Osteoblast (primary cell): ENCODE measurements at places on chromosomes 11 and 22. TPM values are rescaled to one million over a fixed set of nuclear protein-coding genes. Genes with fewer than 3 reads are reported as not detected.

DNA sequence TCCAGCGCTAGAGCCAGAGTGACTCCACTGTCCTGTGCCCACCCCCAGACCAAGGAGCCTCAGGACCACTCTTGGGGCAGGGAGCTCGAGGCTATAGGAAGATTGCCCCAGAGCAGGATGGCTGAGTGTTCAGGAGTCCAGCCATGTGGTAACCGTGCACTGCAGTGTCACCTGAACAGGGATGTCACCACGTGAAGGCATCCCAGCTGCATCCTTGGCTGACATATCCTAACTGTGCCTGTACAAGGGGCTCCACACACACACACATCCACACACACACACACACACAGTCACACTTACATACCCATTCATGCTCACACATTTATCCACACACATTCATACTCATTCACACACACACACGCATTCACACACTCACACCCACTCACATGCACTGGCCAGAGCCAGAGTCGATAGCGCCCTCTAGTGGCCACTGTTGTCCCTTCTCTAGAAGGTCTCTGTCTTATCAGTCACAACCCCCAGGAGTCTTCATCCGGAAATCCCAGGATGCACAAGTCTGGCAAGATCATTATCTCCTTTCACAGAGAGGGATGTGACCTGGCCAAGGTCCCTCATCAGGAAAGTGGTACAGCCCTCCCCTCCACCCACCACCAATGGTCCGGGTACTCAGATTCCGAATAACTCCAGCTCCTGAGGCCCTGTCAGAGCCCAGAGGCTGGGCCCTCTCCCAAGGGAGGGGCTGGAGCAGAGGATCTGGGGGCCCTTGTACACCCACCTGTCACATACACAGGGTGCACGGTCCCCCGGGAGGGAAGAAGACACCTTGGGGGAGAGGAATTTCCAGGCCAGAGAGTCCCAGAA lies 55.1 kb downstream of the IGLL5 start:
- peak; percentile 89 for DNase-seq
- H3K27ac ChIP-seq: no peak overlapping the region
- H3K36me3 ChIP-seq: no peaks in the 10 kb centered on the region
- H3K27me3 ChIP-seq: no peaks in the 10 kb centered on the region

DNA sequence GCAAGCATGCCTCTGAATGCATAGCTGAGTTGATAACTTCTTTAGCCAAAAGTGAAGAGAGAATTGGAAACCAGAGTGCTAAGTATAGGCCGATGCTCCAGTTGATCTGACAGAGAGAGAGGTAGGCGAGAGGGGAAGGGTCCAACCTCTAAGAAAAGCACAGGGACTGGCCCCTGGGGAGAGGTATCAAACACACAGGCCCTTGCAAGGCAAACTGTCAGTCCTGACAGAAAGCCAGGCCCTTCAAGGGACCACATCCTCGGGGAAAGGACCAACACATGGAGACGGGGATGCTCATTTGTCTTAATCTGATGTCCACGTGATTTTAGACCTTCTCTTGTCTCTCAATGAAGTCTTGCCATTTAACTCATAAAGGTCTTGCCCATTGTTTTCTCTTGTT lies 43.9 kb upstream of the SPATA19 start:
- H3K27ac ChIP-seq: no peak overlapping the region
- H3K27me3 ChIP-seq: no peaks in the 10 kb centered on the region
- DNase-seq: no peak
- no peak overlapping the region for H3K4me3 ChIP-seq
- no peaks in the 10 kb centered on the region for H3K4me1 ChIP-seq
- no peaks in the 10 kb centered on the region for H3K36me3 ChIP-seq

DNA sequence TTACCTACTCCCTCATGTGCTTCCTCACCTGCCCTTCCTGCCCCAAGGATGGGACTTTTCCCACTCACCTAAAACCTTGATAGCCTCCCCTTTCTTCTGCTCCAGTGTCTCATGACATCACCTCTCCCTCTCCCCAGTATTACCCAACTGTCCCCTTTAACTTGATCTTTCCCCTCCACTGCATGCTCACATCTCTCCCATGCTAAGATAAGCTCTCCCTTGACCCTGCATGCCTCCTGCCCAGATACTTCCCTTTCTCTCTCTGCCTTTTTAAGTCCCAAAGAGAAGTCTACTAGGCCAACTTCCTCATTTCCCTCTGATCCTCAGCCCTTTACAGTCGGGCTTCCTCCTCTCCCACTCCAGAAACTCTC lies 14.8 kb downstream of the CD3E start:
- no peak overlapping the region for H3K27ac ChIP-seq
- DNase-seq: no peak
- H3K36me3 ChIP-seq: no peaks in the 10 kb centered on the region
- peaks cover 3% of the 10 kb centered on the region for H3K4me1 ChIP-seq
- peaks cover 3% of the 10 kb centered on the region for H3K27me3 ChIP-seq

GRCh38 chr11:62449451-62449851 lies 30.6 kb downstream of the SCGB1A1 start:
- H3K4me1 ChIP-seq: peaks cover 12% of the 10 kb centered on the region
- H3K27ac ChIP-seq: no peak overlapping the region
- no peaks in the 10 kb centered on the region for H3K36me3 ChIP-seq
- H3K4me3 ChIP-seq: no peak overlapping the region
- no peaks in the 10 kb centered on the region for H3K27me3 ChIP-seq
- peak; percentile 78 for DNase-seq

GRCh38 chr11:116579031-116579653 lies 193.6 kb downstream of the BUD13 start:
- no peak overlapping the region for H3K27ac ChIP-seq
- no peaks in the 10 kb centered on the region for H3K4me1 ChIP-seq
- H3K27me3 ChIP-seq: peaks cover 34% of the 10 kb centered on the region
- H3K4me3 ChIP-seq: no peak overlapping the region

GRCh38 chr11:95570845-95571244 lies 218.7 kb downstream of the FAM76B start:
- no peaks in the 10 kb centered on the region for H3K36me3 ChIP-seq
- peaks cover 24% of the 10 kb centered on the region for H3K4me1 ChIP-seq
- H3K27me3 ChIP-seq: no peaks in the 10 kb centered on the region
- H3K27ac ChIP-seq: no peak overlapping the region
- no peak overlapping the region for H3K4me3 ChIP-seq
- DNase-seq: no peak

DNA sequence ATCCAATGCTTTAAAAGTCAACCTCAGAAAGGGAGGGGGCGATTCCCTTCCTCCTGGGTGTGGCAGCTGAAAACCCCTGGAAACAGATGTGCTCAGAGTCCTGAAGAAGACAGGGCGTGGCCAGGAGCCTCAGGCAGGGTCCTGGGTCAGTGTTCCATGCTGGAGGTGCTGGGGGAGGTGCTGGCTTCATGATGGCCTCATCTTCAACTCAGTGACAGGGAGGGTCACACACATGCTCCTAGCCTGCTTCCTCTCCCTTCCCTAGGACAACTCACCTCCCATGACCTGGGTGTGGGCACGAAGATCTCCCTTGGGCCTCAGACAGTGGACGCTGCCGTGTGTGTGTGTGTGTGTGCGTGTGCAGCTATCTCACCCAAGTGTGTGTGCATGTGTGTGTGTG lies 245.6 kb upstream of the B3GAT1 start:
- H3K4me1 ChIP-seq: no peaks in the 10 kb centered on the region
- H3K27ac ChIP-seq: no peak overlapping the region
- H3K36me3 ChIP-seq: no peaks in the 10 kb centered on the region
- no peaks in the 10 kb centered on the region for H3K27me3 ChIP-seq

DNA sequence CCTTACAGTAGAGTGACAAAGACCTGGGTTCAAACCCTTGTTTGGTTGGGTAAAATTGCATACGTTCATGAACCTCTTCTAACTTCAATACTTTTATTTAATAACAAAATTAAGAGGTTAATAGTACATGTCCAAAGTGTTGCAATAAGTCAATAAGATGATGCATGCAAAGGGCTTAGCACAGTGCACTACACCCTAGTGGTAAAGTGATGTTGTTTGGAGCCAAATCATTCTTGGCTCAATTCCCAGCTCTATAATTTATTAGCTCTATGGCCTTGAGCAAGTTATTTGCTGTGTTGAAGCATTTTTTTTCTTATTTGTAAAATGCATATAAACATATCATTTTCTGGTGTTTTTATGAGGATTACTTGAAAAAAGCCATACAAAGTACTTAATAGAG lies 945.3 kb downstream of the LRRC4C start:
- no peak overlapping the region for H3K27ac ChIP-seq
- H3K4me3 ChIP-seq: no peak overlapping the region
- no peak for DNase-seq
- H3K36me3 ChIP-seq: no peaks in the 10 kb centered on the region

DNA sequence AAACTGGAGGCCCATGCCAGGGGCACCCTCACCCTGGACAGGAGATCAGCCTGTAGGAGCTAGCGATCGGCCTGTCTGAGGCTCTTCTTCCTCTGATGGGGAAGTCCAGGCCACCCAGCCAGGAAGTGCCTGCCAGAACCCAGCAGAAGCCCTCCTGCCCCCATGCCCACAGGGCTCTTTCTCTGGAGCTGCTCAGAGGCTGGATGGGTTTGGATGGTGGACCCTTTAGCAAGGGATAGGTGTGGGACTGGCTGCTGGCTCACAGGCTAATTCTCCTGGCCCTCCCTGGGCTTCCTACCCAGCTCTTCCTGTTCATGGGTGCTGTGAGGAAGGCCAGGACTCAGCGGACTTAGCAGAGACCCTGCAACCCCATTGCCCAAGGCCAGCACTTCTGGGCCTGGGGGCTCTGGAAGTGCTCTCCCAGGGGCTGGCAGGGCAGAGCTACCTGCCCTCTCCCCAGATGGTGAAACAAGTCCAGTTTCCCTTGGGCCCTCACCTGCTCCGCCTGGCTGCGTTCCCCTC lies 7.6 kb downstream of the FXYD2 start:
- H3K36me3 ChIP-seq: no peaks in the 10 kb centered on the region
- H3K27me3 ChIP-seq: no peaks in the 10 kb centered on the region
- no peak overlapping the region for H3K27ac ChIP-seq
- H3K4me1 ChIP-seq: no peaks in the 10 kb centered on the region
- no peak overlapping the region for H3K4me3 ChIP-seq
- peak; percentile 46 for DNase-seq

GRCh38 chr11:8717544-8717875 lies 34.9 kb downstream of the RPL27A start:
- no peak for DNase-seq
- H3K4me3 ChIP-seq: no peak overlapping the region
- H3K36me3 ChIP-seq: peaks cover 20% of the 10 kb centered on the region
- peak overlapping the region; percentile 68 for H3K27ac ChIP-seq

GRCh38 chr11:126328444-126328843 lies 24.6 kb downstream of the DCPS start:
- DNase-seq: no peak
- H3K4me1 ChIP-seq: peaks cover 13% of the 10 kb centered on the region
- H3K4me3 ChIP-seq: no peak overlapping the region
- H3K36me3 ChIP-seq: no peaks in the 10 kb centered on the region
- no peaks in the 10 kb centered on the region for H3K27me3 ChIP-seq

- H3K27ac ChIP-seq: no peak overlapping the region
- DNase-seq: peak; percentile 70
- no peak overlapping the region for H3K4me3 ChIP-seq
- no peaks in the 10 kb centered on the region for H3K36me3 ChIP-seq
These were observed 16.0 kb upstream of the EFCAB6 start for GRCh38 chr22:43827926-43828724.

DNA sequence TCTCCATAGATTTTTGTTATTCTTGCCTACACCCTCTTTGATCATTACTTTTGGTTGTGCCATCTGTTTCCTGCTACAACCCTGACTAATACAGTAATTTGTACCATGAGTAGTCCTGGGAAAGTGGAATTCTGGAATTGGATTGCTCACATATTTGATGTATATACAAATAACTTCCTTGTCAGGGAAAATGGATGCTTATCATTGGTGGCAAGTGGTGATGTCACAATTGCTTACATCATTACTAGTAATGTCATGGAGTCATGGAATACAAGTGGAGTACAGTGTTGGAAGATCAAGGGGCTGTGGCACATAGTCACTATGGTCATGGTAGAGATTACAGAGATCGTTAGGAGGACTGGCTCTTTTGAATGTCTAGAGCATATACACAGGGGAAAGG lies 24.4 kb downstream of the AASDHPPT start:
- DNase-seq: no peak
- no peak overlapping the region for H3K27ac ChIP-seq
- H3K36me3 ChIP-seq: peaks cover 9% of the 10 kb centered on the region
- H3K27me3 ChIP-seq: no peaks in the 10 kb centered on the region

The PGA4 gene
- not detected in 2 replicates for total RNA-seq

The NTM gene
- 48.1 and 92.8 TPM in 2 replicates for total RNA-seq

The FOLR2 gene
- not detected in 2 replicates for total RNA-seq

The ADM gene
- total RNA-seq: 240 and 250 TPM in 2 replicates

The C11orf65 gene
- total RNA-seq: 1.1 and 1.5 TPM in 2 replicates

The GLYAT gene
- total RNA-seq: not detected in 2 replicates
